ENCODE measurements at places on chromosomes 16 and 17.
A peak's percentile ranks its signal among the peaks of the same experiment; 100 is the strongest.

DNA sequence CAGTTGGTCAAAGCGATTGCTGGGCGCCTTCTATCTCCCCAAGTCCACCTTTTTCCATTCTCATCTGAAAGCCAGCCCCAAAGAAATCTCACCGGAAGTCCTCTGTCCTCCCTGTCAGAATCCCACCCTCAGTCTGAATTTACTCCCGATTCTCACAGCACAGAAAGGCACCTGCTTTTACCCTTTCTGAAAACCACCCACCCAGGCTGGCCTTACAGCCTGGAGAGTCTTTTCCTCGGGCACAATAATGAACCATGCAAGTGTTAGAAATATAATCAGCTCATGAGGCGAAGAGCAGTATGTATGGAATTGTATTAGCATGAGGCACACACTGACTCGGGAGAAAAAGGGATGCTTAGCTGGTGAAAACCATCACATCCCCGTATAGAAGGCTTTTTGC is 1.2 kb upstream of the ZFHX3 start:
- no peak for DNase-seq

- DNase-seq = no peak
Observed at GRCh38 chr17:2981325-2981724, 82.1 kb downstream of the OR1D5 start.

- no peak for DNase-seq
Observed at GRCh38 chr16:82672676-82673075, 45.9 kb downstream of the CDH13 start.

DNA sequence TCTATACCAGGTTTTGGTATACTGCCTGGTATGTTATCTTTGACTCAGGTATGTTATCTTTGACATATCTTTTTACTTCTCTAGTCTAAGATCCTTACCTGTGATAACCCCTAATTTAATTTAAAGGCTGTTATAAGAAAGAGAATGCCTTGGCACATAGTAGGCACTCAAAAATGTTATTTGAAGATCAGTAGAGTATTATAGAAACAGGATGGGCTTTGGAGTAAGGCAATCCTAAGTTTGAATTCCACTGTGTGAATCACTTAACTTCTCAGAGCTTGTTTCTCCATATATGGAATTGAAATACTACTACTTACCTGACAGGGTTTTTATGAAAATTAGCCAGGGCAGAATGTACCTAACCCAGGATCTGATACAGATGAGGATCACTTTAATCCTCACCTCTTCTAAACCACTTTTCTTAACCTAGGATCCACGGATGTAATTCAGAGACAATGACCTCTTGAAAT is 1.2 kb downstream of the BRIP1 start:
- no peak for DNase-seq

DNA sequence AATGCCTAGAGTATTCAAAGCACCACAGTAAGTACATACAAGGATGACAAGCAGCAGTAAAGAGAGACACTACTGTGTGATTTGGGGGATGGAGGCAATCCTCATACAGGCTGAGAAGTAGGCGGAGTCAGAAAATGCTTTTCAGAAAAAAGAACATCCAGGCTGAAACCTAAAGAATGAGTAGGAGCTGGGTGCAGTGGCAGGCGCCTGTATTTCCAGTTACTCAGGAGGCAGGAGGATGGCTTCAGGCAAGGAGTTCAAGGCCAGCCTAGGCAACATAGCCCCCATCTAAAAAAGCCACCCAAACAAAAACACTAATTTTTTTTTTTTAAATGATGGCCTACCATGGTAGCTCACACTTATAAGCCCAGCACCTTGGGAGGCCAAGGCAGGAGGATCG is 10.3 kb downstream of the KANSL1 start:
- no peak for DNase-seq

GRCh38 chr16:58582971-58583765 is 46.5 kb downstream of the CNOT1 start:
- no peak for DNase-seq

GRCh38 chr17:35289222-35289621 is 46.4 kb downstream of the SLFN5 start:
- DNase-seq = no peak

DNA sequence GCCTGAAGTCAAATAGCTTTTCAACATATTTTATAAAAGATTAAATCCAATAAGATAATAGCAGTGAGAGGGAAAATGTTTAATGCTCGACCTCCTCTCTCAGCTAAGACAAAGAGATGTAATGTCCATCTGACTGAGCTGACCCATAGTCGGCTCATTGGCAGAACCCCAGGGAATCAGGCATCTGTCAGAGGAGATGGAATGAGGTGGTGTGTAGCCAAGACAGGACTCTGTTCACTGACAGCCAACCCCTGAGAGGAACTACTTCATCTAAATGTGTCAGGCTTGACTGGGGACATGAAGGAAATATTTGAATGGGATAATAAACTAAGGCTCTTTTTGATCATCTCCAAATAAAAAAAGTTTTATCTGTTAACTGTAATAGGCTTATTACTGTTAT is 188.0 kb downstream of the CDH11 start:
- no peak for DNase-seq

GRCh38 chr17:58121925-58122324 is 26.3 kb upstream of the OR4D1 start:
- peak; percentile 75 for DNase-seq

GRCh38 chr17:43579566-43580140 is 33.5 kb upstream of the ETV4 start:
- DNase-seq = no peak

- DNase-seq = peak; percentile 95
Observed at GRCh38 chr17:68455901-68456338, 1.4 kb downstream of the WIPI1 start.

- no peak for DNase-seq
Observed at GRCh38 chr17:3907483-3908216, 8.6 kb downstream of the P2RX1 start.

- DNase-seq = no peak
Observed at GRCh38 chr17:13160296-13160695, 142.5 kb upstream of the ELAC2 start.

- DNase-seq = no peak
Observed at GRCh38 chr17:68102318-68102758, 66.8 kb downstream of the KPNA2 start.
